Astrocyte of the cerebellum (primary cell): ENCODE measurements at places on chromosomes 11 and 22.
A peak's percentile ranks its signal among the peaks of the same experiment; 100 is the strongest.

GRCh38 chr11:1060852-1061616, 13.6 kb upstream of the MUC2 start:
- no peak for DNase-seq

GRCh38 chr11:113806406-113806805, 26.8 kb downstream of the CLDN25 start:
- peak; percentile 5 for DNase-seq

GRCh38 chr11:126893796-126894195, 106.8 kb downstream of the KIRREL3 start:
- DNase-seq, result no peak

GRCh38 chr11:107044503-107044902, 26.2 kb upstream of the GUCY1A2 start:
- peak; percentile 8 for DNase-seq

DNA sequence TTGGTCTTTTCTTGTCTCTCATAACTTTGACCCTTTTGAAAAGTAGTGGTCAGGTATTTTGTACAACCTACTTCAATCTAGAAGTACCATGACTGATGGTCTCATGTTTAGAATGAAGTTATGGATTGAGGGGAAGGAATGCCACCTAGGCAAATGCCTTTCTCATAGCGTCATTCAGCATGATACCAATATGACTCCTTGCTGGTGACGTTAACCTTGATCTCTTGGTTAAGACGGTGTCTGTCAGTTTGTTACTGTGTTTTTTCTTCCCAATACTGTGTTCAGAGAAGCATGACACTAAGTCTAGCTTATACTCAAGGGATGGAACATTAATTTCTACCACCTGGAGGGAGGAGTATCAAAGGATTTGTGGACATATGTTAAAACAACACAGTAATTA, 130.9 kb downstream of the KIF18A start:
- no peak for DNase-seq

DNA sequence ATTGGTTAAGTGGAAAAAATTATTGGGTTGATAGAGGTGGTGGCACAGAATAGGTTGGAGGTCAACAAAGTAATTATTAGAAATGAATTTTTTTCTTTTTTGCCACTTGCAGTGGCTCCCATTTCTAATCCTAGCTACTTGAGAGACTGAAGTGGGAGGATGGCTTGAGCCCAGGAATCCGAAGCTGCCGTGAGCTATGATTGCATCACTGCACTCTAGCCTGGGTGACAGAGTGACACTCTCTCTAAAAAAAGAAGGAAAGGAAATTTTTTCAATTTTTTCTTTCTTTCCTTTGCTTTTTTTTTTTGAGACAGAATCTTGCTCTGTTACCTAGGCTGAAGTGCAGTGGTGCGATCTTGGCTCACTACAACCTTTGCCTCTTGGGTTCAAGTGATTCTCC, 2.2 kb upstream of the BCO2 start:
- no peak for DNase-seq

DNA sequence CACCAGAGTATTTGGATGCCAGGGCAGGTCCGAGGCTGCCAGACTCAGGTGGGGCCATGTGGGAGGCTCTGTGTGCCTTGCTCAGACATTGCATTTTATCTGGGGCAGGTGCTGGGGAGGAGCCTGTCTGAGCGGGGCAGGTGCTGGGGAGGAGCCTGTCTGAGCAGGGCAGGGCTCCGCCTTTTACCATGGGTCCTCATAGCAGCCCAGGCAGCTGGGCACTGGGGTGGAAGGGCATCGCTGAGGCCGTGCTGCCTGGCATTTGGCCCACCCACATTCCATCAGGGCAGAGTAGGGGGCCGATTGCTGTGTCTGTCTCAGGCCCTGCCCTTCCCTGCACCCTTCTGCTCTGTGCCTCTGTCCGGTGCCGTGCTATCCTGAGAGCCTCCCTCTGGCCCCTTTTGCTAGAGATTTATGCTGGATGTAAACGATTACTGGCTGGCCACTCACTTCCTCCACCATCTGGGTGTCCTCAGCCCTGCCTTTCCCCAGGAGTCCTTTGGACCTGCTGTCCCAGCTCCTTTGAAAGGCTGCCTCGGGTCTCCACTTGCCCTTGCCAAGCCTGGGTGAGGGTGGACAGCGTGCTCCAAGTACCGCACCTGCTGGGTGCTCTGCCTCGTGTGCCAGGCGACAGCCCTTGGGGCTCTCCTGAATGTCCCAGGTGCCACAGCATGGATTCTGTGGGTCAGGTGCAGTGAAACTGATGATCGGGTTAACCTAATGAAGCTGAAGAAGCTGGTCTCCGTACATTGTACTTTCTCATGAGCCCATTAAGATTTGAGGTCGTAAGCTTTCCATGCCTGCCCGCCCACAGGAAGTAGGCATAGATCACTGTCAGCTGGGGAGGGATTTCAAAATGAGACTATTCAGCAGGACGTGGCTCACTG, 281.6 kb downstream of the TBC1D22A start:
- no peak for DNase-seq

GRCh38 chr11:66100272-66101065, 30.4 kb downstream of the PACS1 start:
- no peak for DNase-seq

DNA sequence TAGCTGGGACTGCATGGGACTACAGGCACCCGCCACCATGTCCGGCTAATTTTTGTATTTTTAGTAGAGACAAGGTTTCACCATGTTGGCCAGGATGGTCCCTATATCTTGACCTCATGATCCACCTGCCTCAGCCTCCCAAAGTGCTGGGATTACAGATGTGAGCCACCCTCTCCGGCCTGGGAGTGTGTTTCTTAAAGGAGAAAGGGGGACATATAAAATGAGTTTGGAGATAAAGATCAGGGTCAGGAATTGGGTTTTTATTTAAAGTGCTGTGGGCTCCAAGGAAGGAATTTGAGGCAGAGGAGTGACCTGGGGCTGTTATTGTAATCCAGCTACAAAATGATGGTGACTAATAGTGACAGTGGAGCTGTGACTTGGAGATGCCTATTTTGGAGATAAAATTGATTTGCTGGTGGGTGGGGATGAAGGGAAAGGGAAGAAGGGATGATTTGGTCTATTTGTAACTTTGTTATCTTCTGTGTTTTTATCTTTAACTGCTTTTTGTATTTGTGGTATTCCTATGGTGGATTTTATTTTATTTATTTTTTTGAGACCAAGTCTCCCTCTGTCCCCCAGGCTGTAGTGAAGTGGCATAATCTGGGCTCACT, 5.0 kb downstream of the CRKL start:
- DNase-seq, result no peak

GRCh38 chr11:43555186-43555585, 125.4 kb upstream of the HSD17B12 start:
- DNase-seq, result no peak

DNA sequence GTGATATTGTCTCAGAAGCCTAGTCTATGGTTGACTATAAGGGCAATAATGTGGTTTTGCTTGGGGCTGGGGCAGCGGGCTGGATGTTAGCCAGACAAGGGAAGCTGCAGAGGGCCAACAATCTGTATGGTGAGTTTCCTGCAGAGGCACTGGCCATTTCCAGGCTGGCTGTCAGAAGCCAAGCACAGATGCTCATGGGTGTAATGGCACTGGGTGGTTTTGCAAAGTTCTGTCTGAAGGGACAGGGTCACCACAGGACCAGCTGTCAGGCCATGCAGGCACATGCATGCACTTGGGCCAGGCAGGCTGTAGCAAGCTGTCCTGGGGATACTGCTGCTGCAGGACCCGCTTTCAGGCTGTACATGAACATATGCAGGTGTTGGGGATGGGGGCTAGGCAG, 41.7 kb upstream of the MUC15 start:
- no peak for DNase-seq

GRCh38 chr11:7020183-7020917, at the start of the genes NLRP14 and ZNF214:
Gene NLRP14, plus strand, starts transcription at chr11:7020479. Its CDS starts 18,108 bp downstream, at chr11:7038587.
Gene ZNF214, minus strand, starts transcription at chr11:7020346. Its CDS starts 17,511 bp downstream, at chr11:7002835.
- DNase-seq, result peak; percentile 76

GRCh38 chr11:31689559-31689958, 121.6 kb downstream of the PAX6 start:
- no peak for DNase-seq

DNA sequence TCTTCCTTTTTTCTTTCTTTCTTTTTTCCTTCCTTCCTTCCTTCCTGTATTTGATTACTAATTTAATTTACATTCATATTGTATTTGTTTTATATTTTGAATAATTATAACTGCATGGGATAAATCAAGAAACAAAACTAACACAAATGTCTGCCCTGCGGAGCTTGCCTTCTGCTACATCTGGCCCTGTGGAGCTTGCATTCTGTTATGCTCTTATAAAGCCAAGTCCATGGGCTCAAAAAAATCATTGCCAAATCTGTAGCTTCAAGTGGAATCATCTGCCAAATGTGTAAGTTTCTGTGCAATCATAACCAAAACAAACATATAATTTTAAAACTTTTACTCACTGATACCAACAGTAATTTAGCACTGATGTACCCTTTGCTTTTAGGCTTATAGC, 8.0 kb upstream of the OR52J3 start:
- DNase-seq, result no peak

DNA sequence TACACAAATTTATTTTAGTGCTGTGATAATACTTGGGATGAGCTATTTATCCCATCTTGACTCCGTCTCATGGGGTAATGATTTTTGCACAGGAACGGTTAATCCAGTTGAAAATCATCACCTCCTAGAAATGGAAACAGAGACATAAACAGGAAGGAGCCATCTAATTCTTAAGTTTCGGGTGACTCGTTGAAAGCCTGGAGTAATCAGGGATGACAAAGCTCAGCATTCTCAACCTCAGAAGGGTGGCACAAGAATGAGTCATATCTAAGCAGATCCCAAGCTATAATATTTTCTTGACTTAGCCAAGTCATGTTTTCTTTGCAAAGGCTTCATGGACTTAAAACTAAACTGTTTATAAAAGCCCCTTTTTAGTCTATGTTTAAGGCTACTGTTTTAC, 280.8 kb upstream of the CCDC90B start:
- no peak for DNase-seq

DNA sequence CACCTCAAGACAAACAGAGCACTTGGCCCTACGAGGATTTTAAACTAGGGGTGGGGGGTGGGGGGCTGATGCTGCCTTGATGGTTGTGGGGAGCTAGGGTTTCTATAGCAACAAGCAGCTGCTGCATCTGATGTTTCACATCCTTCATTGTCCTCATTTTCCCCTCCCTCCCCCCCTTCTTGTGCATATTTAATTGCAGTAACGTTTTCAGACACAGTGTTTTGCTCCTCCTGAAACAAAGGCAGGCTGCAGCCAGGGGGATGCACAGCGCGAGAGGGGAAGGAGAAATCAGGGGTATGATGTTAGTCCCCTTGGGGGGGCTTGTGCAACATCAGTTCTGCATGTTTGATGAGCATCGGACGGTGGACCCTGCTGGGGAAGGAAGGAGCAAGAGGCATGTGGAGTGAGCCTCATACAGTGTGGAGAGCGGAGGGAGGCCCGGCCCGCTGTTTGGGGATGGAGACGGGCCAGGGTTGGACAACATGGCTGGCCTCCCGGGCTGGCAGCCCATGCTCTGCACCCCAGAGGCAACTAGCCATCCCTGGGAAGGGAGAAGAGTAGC, 208.3 kb downstream of the CEP164 start:
- no peak for DNase-seq

- peak; percentile 34 for DNase-seq
Observed at GRCh38 chr11:37511425-37511933, 913.4 kb upstream of the RAG2 start.

- no peak for DNase-seq
Observed at GRCh38 chr11:31069447-31070205, 299.9 kb downstream of the DCDC1 start.

DNA sequence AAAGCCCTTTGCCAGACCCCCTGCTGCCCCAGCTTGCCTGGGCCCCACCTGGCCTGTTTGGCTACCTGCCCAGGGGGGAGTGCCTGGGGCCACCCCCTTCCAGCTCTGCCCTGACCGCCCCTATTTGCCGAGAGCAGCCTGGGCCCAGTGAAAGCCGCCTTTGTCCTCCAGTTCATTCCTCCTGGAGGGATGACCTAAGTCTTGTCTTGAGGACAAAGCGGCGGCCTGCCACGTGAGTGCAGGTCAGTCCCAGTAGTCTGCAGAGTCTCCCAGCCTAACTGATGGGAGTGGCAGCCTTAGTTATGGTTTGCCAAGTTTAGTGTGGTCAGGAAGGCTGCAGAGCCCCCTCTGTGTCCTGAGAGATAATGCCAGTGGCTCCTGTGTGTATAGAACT, 115.9 kb upstream of the CRYBB3 start:
- DNase-seq, result no peak

DNA sequence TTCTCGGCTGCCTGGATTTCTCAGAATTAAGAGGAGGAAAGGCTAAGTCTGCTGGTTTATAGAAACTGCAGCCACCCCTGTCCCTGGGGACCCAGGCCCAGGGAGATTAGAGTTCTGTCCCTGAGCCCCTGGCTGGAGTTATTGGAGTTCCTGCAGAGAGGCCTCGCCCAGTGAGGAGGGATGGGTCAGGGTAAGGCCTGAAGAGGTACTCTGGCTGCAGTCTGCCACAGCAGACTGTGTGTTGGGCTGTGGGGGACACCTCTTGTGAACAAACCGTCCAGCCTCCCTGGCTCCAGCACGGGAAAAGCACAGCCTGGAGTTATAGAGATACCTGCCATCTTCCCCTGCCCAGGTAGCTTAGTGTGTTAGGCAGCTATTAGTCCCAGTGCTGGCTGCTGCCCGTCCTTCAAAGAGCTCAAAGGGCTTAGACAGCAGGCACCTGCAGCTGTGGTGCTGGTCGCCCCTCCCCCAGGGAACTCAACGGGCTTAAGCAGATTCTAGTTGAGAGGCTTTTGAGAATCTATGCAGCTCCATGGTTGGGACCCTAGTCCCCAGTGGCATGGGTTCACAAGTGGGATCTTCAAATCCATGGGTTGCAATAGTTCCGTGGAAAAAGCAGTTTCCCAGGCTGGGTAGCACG, 36.6 kb upstream of the MUC15 start:
- no peak for DNase-seq

DNA sequence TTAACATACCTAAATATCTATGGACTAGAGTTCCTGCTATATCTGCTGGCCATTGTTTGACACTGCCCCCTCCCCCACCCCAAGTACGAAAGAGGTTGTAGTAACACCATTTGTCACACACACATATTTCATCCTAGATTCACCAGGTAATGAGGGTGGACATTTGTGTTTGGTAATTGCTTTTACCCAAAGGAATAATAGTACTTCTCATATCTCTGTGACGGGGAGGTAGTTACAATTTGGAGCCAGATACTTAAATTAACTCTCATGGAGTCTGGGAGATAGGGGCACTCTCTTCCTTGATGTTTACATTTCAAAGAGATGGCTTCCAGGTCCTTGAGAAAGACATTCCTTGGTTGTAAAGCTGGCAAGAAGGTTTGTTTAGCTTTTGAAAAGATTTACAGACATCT, 38.7 kb downstream of the REXO2 start:
- no peak for DNase-seq

GRCh38 chr22:39873965-39874364, 19.6 kb downstream of the ENTHD1 start:
- DNase-seq, result no peak

DNA sequence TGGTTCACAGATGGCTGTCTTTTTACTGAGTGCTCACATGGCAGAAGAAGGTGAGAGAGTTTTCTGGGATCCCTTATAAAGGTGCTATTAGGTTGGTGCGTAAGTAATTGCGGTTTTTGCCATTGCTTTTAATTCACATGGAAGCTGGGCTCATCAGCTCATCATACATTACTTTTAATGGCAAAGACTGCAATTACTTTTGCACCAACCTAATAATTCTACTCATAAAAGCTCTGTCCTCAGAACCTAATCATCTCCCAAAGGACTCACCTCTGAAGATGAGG, 23.0 kb downstream of the RCN1 start:
- DNase-seq, result no peak

- DNase-seq, result no peak
Observed at GRCh38 chr11:120522021-120522420, 10.5 kb downstream of the GRIK4 start.

- no peak for DNase-seq
Observed at GRCh38 chr11:118338637-118339061, 3.9 kb downstream of the CD3D start.
